ENCODE measurements at places on chromosomes 1 and 21.

DNA sequence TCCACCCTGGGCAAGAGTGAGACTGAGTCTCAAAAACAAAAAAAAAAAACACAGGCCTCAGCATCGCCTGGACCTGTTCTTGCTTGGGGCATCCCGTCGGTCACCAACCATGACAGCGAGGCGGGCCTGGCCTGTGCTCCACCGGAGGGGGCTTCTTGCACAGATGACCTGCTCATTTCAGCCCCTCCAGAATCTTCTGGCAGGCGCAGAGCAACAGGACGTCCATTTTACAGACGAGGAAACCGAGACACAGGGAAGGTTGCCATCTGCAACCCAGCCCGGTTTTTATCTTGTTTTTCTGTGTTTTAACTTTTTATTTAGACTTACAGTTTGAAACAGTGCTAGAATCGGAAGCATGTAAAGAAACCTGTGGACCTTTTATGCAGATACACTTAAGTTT is 918 bp downstream of the CSTB start:
- no peak for DNase-seq

GRCh38 chr21:39661121-39661520 is 48.4 kb downstream of the B3GALT5 start:
- no peak for DNase-seq

DNA sequence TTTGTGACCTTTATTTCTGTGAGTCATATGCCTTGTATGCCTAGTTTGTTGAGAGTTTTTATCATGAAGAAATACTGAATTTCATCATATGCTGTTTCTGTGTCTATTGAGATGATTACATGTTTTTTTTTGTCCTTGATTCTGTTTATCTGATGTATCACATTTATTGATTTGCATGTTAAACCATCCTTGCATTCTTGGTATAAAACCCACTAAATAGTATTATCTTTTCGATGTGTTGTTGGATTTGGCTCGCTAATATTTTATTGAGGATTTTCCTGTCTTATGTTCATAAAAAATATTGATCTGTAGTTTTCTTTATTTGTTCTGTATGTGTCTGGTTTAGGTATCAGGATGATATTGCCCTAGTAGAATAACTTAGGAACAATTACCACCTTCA is 164.7 kb upstream of the CHRM3 start:
- DNase-seq = no peak

- DNase-seq = no peak
Observed at GRCh38 chr1:1221887-1222574, 8.1 kb upstream of the TNFRSF4 start.

DNA sequence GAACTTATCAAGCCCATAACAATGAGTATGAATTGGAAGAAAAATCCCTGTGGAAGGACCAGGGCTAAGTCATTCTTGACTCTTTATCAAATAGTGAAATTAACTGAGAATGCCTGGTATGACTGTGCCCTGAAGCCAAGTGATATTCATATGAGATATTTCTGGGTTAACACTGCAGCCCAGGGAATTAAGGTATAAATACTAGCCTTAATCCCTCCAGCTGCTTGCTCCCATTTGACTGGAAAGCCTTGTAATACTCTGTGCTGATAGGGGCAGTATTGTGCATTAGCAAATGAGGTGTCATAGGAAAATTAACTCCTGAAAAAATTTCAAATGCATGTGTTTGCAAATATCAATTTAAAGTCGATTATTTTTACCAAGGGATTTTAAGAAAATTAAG is 568.8 kb downstream of the LMO4 start:
- DNase-seq = no peak

GRCh38 chr1:226870026-226870400 is 403 bp upstream of the PSEN2 start:
- peak; percentile 53 for DNase-seq

DNA sequence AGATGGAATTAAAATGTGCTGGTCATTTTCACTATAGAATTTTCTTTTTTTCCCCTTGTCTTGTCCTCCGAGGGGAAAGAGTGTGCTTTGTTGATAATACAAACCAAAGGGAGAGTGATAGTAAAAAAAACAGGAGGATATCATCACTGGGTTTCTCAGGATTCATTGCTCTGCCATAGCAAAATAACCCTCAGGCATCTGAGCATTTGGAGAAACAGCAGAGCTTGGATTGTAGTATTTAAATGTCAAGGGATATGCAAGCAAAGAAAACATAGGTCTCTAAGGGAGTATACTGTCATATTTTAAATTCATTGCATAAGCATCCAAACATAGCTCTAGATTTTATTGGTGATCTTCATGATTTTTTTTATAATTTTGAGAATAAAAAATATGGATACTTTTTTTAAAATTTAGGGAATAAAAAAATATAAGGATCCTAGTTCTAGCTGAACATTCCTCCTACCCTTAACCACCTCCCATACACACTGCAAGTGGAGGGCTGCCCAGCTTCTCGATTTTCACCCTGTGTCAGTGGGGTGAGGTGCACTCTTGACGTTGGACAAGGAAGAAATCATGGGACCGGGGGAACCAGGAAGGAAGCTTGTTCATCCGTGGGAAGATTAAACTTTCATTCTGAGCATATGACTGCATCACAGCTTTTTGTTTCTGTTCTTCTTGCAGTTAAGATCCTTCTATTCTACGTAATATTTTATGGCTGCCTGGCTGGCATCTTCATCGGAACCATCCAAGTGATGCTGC is 4.4 kb downstream of the ATP1B1 start:
- DNase-seq = peak; percentile 64

All from EH (cell line).